Esophagus muscularis mucosa (tissue), 4 donors: ENCODE measurements at places on chromosomes 12 and 14. TPM values are rescaled to one million over a fixed set of nuclear protein-coding genes. Genes with fewer than 3 reads are reported as not detected.

Gene APOLD1
- total RNA-seq = 49.4 TPM

Gene IQSEC3
- total RNA-seq = 2.3 TPM

Gene ADAMTS20
- total RNA-seq = not detected

Gene C12orf60
- total RNA-seq = 0.97 TPM

Gene IGFBP6
- 811 TPM for total RNA-seq

Gene ACAD10
- total RNA-seq = 14.8 TPM

GRCh38 chr14:89289477-89289876, 127.6 kb downstream of the FOXN3 start:
- no peak for DNase-seq

DNA sequence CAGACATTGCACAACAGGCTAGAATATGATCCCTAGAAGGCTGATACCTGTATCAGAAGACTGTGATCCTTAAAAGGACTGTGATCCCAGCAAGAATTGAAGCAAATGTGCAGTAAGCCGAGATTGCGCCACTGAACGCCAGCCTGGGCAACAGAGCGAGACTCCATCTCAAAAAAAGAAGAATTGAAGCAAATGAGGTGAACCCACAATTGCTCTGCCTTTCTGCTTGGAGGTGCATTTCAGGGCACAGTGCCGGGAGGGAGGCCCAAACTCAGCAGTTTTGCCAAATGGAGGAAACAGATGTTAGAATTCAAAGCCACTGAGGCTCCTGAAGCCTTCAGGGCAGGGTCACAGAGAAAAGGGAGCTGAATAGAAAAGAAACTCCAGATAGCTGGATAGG, 61.1 kb upstream of the COCH start:
- no peak for DNase-seq

- no peak for DNase-seq
These were observed 374.7 kb downstream of the DIO2 start for GRCh38 chr14:79836577-79836976.

GRCh38 chr12:114245555-114245954, 160.4 kb downstream of the TBX5 start:
- DNase-seq = no peak

- DNase-seq = peak; percentile 60
These were observed 85.2 kb upstream of the PRMT8 start for GRCh38 chr12:3405821-3406220.

DNA sequence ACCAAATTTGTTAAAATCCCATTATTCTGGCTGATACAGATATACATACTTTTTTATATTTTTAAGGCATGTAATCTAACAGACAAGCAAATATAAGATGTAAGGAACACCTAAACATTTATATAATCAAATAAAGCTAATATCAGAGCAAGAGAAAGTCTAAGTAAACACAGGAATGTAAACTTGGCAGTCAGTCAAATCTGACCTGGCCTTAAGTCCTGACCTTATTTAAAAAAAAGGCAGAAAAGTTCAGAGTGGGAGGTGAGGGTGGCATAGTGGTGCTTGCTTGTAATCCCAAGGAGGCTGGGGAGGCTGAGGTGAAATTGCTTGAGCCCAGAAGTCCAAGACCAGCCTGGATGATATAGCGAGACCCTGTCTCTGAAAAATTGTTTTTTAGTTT, 152.6 kb downstream of the DERA start:
- no peak for DNase-seq

DNA sequence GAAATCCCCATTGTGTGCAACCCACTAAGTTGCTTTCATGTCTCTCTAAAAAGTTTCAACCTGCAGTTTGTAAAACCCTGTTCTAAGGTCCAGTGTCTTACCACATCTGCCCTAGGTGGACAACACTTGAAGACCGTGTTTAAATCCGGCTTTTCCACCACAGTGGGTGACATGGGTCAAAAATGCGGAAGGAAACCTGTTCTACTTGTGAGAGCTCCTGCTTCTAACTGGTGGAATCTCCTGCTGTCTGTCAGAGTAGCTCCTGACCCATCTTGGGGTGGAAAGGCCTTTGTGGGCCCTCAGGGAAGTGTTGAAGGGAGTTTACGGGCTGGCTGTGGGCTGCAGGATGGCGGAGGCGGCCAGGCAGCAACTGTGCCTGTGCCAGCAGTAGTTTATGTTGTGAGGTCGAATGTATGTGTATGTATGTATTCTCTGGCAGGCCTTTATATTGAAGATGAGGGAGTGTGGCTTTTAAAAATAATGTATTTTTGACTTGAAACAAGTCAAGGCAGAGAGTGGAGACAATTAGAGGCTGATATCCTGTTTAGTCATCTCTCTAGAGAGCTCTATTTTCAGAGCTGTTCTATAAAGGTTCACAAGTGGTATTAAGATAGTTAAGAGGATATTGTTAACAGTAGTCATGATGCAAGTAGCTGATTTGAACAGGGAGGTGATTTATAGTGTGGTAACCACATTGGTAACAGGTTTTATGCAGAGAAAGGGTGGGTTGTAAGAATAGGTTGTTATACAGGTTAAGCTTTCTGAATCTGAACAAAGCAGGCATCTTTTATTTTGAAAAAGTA, 67.0 kb downstream of the PRKCH start:
- no peak for DNase-seq

GRCh38 chr14:53748691-53749090, 207.9 kb downstream of the BMP4 start:
- no peak for DNase-seq
